ENCODE measurements at places on chromosomes 3 and 15.

GRCh38 chr15:58038426-58039078 is 27.0 kb downstream of the ALDH1A2 start:
- no peak for DNase-seq

GRCh38 chr15:80188251-80188650 is 35.5 kb downstream of the FAH start:
- no peak for DNase-seq

- DNase-seq, result no peak
Observed at GRCh38 chr3:185896636-185897035, 41.2 kb downstream of the TRA2B start.

- no peak for DNase-seq
Observed at GRCh38 chr15:56866803-56867202, 51.6 kb upstream of the TCF12 start.

- DNase-seq, result no peak
Observed at GRCh38 chr3:65284961-65285360, 597.2 kb upstream of the ADAMTS9 start.

- DNase-seq, result no peak
Observed at GRCh38 chr15:100880139-100880896, 687 bp downstream of the ALDH1A3 start.

GRCh38 chr3:185328324-185329004 is 34.5 kb upstream of the MAP3K13 start:
- no peak for DNase-seq

GRCh38 chr3:58071480-58071971 is 63.3 kb downstream of the FLNB start:
- DNase-seq, result no peak

DNA sequence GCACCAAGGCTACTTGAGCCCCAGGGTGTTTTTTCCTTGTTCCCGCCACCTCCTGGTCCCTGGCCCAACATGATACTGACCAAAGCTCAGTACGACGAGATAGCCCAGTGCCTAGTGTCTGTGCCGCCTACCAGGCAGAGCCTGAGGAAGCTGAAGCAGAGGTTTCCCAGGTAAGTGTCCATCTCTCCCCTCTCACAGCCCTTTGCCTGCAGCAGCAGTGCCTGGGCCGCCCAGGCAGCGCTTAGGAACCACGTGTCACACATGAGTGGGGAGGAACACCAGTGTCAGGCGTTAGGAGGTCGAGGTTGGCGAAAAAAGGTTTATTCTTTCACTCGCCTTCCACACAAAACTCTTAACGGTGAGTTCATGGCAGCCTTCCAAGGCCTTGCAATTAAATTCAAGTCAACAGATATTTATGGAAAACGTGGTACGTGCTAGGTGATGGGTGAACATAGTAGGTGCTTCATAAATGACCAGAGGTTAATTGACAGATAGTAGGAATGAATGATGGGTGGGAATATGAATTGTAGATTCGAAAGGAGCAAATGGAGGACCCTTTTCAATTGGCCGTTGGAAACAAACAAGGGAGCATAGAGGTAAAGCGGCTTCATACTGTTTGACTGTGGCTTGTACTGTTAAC is 486 bp downstream of the CDIN1 start:
- DNase-seq, result no peak

DNA sequence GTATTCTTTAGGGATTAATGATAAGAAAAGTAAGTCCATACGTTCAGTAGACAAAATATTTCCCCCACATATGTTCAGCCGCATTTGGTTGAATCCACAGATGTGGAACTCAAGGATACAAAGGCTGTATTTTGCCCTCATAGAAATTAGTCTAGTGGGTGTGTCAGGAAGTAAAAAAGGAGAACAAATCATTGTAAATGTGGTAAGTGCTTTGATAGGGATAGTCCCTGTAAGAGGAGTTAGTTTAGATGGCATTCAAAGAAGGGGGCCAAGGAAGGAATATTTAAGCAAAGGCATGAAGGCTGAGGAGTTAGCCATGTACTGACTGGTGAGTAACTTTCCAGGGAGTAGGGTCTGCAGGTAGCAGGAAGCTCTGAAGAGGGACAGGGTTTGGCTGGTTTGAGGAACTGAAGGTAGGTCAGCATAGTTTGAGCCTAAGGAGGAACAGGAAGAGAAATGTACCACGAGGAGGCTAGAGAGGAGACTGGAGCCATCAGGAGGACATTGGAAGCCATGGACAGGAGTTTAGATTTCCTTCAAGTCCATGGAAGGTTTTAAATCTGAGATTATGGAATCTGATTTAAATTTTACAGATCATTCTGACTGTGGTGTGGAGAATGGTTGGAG is 98.8 kb downstream of the MME start:
- DNase-seq, result no peak

- DNase-seq, result no peak
Observed at GRCh38 chr3:178083906-178084866, 452.1 kb upstream of the KCNMB2 start.

DNA sequence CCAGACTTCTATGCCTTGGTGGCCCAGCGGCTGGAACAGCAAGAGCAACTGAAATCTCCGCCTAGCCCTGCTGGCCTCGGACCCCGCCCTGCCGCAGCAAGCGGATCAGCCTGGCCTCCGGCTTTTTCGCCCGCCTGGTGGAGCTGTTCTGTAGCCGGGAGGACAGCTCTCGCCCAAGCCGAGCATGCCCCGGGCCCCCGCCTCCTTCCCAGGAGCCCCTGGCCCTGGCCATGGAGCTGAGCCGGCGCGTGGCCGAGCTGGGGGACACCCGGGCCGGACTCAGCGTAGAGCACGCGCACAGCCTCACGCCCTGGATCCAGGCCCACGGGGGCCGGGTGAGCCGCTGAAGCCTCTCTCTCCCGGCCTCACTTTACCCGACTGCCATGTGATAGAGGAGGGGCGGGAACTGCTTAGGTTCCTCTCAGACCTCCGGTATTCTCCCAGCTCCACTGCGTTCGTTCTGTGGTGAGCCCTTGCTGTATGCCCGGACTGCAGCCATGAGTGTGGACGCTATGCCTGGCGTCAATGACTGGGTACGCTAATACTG is 24.1 kb upstream of the MRPL3 start:
- no peak for DNase-seq

- DNase-seq, result no peak
Observed at GRCh38 chr15:29259233-29259632, 10.4 kb downstream of the NSMCE3 start.

- DNase-seq, result no peak
Observed at GRCh38 chr3:196985298-196985697, 16.7 kb upstream of the PIGZ start.

GRCh38 chr3:106824856-106825255 is 552.4 kb upstream of the CCDC54 start:
- DNase-seq, result no peak

Measured in CD4-positive, alpha-beta memory T cell (primary cell).